ENCODE measurements at places on chromosomes 3 and 15.

GRCh38 chr3:6962801-6963200 is 101.9 kb downstream of the GRM7 start:
- no peak for DNase-seq

DNA sequence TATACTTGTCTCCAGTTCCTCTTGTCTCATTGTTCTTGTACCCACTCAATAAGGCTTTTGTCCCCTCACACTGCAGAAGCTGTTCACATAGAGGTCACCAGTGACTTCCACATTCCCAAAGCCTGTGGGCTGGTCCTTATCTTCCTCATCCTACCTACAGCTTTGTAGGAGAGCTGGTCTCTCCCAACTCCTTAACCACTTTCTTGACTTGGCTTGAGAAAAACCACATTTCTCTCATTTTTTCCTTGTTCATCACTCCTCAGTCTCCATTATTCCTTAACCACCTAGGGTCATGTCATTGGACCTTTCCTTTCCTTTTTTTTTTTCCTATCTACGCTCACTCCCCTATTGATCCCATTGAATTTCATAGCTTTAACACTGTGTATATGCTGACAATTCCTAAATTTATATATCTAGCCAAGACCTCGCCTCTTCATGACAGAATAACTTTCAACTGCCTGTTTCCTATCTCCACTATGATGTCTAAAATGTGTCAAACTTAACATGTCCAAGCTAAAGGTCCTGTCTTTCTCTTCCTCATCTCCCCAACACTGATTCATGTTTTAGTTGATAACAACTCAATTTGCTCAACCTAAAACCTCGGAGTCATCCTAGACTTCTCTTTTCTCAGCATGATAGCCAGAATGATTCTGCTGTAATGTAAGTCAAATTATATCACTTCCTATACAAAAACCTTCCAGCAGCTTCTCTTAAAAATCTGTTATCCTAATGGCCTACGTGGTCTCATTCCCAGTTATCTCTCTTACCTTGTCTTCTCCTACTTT is 49.5 kb downstream of the CEP63 start:
- DNase-seq = no peak

- DNase-seq = no peak
Measured at GRCh38 chr3:38028621-38029361, 651 bp downstream of the PLCD1 start.

- no peak for DNase-seq
Measured at GRCh38 chr3:166100730-166101129, 263.5 kb upstream of the BCHE start.

DNA sequence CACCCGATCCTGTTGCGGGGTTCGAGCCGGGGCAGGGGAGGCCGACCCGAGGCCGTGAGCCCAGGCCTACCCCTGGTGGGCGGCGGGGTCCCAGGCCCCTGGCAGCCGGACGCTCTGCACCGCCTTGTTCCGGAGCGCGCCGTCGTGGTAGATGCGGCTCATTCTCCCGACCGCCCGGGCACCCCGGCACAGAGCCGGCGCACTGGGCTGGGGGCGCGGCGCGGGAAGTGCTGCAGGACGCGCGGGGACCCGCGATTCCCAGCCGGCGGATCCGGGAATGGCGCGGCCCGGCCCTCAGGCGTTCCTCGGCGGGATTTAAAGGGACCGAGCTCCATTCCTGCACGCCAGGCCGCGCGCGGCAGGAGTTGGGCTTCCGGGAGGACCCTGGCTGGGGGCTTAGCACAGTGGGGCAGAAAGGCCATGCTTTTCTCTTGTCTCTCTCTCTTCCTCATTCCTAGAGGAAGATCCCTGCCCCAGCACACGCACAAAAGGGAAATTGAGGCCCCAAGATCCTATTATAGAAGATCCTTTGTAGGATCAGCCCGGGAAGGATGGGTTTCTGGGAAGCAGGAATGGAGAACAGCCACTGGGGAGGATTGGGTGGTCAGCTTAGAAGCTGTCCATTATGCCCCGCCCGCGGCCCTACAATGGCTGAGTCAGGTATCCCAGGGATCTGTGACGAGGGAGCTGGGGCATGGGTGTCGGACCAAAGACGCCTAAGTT is at the start of gene ARPIN:
Gene ARPIN (minus strand): TSS at position 279 of the 723 bp plus-strand sequence. CDS start 117 bp downstream, at position 162.
- DNase-seq = no peak

DNA sequence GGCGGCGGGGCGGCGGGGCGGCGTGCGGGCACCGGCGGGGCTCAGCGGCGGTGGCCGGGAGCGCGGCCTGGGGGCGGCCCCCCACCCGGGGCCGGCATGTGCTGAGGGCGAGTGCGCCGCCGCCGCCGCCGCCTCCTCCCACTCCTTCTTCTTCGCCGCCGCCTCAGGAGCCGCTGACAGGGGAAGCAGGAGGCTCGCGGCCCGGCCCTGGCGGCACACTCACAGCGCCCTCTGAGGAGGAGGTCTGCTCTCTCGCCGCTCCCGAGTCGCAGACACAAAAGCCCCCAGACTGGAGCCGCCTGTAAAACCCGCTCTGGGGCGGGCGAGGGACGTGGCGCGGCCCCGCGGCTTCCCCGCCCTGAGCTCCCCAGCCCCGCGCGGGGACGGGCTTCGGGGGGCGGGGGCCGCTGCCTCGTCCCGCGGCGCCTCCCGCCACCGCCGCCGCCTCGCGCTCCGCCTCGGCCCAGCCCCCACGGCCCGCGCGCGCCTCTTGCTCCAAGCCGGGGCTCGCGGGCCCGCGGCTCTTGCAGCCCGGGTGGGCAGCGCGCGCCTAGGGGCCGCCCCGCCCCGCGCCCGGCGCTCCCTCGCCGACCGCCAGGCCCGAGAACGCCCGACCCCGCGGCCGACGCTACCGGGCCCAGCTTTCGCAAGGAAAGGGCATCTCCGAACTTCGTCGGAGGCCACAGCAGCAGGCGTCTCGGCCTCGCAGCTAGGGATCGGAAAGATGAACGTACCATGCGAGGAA is at the start of gene PYGO1:
Gene PYGO1 (minus strand): TSS at position 276 of the 745 bp plus-strand sequence. CDS start 462 bp downstream, outside the sequence.
- no peak for DNase-seq

DNA sequence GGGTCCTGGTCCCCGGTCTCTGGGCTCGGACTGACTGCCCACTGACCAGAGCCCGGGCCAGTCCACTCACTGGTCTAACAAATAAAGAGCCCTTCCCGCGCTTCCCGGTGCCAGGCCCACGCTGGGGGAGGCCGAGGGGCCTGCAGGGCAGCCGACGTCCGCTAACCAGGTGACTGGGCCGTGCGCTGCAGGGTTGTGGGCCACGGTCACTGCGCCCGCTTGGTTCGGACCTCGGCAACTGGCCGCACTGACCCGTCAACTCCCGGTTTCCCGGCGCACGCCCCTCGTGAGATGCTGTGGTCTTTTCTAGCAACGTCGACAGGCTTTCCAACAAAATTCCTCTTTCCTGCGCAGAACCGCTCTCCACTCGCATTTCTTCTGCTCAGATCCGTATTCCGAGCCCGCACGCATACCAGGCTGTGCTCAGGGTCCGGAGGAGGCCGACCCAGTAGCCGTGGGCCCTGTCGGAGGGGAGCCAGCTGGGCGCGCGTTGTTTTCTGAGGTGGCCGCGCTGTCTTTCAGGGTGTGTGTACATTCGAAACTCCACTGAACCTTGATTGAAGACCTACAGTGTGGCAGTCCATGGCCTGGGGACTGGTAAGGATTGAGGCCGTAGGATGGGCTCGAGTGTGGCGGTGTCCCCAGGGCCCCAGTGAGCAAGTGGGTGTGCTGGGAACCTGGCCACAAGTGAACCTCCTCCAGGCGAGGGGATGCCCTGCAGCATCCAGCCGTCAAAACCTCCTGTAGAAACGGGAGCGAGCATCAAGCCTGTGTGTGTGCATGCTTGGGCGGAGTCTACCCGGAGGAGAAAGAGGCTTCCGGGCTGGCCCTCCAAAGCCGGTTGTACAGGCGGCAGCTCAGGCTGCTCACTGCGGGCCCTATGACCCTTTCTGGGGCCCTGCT is 875 bp upstream of the NT5DC2 start:
- DNase-seq = no peak

DNA sequence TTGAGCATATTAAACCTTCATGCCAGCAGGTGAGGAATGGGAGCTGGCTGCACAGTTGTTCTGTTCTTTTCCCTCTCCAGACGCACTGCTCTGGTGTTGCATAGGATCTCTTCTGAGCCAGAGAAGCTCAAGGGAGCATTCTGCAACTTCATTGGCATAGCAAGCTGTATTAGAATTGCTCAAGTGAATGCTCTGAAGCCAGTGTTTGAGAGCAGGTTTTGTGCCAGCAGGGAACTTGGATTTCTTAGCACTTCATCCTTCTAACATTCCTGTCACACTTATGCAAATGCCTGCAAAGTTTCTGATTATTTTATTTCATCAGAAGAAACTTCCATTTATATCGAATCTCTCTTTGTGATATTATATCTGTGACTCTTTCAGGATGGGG is 366.6 kb downstream of the AGBL1 start:
- DNase-seq = no peak

DNA sequence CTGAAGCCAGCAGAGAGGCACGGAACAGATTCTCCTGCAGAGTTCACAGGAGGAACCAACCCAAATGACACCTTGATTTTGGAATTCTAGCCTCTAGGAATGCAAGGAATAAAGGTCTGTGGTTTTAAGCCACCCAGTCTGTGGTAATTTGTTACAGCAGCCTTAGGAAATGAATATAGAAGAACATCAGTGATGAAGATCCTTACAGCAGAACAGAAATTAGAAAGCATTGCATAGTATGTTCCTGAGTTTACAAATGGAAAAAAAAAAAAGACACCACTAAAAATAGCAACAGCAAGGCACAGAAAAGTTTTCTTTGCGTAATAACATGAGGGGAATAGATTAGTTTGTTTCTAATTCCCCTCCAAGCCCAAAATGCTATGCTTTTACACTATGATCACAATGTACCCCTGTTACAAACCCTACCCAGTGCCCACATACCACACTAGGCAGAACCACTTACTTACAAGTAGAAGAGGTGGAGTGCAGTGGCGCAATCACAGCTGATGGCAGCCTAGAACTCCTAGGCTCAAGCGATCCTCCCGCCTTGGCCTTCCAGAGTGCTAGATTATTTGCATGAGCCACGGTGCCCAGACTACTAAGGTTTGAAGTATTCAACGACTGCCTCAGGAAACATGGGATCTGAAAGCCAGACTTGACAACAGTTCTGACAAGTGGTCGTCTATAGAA is 84.3 kb downstream of the SHQ1 start:
- DNase-seq = no peak

GRCh38 chr15:98528046-98528725 is 120.2 kb upstream of the IGF1R start:
- DNase-seq = no peak

DNA sequence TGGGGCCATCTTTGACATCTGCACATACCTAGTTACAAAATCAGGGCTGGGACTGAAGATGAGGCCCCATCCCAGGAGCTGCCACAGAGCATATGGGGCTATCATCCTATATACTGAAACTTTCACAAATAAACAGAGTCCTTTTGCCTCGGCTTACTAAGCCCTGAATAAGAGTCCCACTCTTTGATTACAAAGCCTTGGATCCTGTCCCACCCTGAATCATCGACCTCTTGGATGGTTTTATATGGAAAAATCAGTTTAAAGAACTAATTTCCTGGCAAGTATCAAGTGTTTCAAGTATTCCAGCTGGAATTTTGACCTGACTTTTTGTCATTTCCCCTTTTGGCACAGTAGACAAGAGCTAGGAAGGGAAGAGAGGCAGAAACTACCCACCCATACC is 331.3 kb upstream of the FRG2C start:
- no peak for DNase-seq

DNA sequence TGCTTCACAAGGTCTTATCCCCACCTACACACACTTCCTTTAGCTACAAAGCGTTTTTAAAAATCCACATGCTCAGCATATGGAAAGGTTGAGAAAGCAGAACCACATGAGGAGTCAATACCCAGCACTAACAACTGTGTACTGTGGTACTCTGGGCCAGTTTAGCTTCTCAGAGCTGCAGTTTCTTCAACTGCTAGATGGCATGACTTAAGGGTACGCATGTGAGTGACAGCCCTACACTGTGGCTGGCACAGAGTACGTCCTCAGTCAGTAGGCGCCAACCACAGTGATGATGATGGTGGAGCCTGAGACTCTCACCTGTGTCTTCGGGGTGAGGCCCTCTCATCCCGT is 17.4 kb downstream of the CCDC12 start:
- no peak for DNase-seq

GRCh38 chr15:86163816-86164215 is 84.1 kb downstream of the AGBL1 start:
- no peak for DNase-seq

DNA sequence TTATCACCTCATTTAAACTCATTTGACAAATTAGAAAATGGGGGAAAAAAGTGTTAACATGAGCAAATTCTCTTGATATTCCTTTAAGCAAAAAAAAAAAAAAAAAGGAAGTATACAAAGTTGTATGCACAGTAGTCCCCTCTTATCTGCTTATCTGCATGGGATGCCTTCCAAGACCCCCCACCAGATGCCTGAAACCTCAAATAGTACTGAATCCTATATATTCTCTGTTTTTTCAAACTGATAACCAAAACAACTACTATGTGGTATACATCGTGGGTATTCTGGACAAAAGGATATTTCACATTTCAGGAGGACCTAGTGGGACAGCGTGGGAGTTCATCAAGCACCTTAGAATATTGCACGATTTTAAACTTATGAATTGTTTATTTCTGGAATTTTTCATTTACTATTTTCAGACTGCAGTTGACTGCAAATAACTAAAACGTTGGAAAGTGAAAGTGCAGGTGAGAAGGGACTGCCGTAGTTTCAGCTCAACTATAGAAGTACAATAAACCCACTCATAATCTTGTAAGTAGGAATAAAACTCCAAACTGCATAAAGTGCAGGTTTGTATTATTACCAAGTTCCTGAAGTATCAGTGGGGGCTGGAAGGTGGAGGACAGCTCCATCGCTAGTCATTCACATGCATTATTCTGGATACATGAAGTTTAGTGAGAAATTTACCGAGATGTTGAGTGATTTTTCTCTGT is 43.6 kb upstream of the PLCL2 start:
- no peak for DNase-seq

DNA sequence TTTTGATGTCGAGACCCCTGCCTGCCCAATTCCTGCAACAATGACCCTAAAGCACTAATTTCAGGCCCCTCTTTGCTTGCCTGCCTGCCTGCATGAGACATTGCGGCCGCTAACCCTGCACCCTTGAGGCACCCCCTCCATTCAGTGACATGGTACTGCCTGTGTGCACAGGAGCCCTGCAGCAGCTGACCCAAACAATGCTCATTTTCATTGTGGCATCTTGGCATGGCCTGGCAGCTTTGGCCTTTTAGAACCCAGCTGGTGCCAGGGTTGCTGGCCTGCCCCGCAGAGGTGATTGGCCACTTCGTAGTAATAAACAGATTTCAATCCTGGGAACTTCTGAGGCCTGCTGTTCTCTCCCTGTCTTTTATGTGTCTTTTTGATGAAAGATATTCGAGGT is 33.8 kb downstream of the SLCO3A1 start:
- no peak for DNase-seq
